ENCODE measurements at places on chromosomes 5 and 9.

- DNase-seq: no peak
Measured at GRCh38 chr5:20087299-20087698, 99.3 kb upstream of the CDH18 start.

GRCh38 chr9:129608561-129609481 is 12.1 kb downstream of the C9orf50 start:
- DNase-seq: no peak

DNA sequence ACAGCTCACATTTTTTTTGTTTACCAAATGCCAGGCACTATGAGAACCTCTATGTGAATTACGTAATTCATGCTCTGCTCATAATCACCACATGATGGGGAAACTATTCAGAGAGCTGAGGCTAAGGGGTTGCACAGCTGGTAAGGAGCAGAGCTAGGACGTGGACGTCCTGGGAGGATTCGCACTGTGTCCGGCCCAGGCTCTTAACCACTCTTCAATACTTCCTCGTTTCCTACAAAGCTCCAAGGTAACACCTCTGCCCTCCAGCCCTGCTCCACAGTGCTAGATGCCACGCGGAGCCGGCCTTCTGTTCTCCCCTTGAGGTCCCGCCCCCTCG is 8.7 kb downstream of the PHF19 start:
- peak; percentile 27 for DNase-seq

DNA sequence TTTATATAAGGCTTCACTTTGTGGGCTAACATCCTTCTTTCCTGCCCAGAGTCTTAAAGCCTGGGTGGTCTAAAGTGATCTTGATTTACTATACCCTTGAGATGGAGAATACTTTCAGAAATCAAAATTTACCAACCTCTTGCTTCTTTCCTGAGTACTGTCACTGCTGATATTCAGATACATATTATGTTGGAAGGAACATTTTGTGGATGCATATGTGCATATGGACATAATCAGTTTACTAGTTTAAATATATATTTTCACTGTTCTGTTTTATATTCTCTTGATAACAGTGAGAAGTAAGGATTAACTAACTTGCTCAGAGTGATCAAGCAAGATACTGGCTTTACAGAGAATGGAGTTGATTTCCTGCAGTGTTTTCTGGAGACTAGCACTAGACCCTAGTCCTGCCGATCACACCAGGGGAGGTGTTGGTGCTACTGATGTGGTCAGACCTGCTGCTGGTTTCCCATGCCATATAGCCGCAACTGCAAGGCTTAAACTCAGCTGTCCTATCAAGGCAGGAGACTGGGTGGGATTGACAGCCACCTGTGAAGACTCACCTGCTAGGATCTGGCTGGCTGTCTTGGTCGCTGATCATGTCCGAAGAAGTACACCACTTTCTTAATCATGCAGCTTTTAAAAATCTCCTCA is 57.6 kb downstream of the SLF1 start:
- no peak for DNase-seq

GRCh38 chr9:10661376-10661775 is 48.6 kb upstream of the PTPRD start:
- DNase-seq: peak; percentile 61

DNA sequence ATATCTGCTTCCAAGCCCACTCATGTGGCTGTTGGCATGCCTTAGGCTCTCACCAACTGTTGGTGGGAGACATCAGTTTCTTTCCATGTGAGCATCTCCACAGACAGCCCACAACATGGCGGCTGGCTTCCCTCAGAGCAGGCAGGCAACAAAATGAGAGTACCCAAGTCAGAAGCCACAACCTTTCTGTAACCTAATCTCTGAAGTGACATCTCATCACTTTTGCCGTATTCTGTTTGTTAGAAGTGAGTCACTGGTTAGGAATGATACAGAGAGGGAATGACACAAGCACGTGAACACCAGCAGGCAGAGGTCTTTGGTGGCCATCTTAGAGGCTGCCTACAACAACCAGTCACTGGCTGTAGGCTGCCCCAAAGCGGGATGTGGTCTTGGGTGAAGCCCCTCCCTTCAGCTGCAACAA is 88.6 kb upstream of the RASGRF2 start:
- no peak for DNase-seq

GRCh38 chr5:128084228-128085167 is 932 bp downstream of the SLC12A2 start:
- peak; percentile 38 for DNase-seq

DNA sequence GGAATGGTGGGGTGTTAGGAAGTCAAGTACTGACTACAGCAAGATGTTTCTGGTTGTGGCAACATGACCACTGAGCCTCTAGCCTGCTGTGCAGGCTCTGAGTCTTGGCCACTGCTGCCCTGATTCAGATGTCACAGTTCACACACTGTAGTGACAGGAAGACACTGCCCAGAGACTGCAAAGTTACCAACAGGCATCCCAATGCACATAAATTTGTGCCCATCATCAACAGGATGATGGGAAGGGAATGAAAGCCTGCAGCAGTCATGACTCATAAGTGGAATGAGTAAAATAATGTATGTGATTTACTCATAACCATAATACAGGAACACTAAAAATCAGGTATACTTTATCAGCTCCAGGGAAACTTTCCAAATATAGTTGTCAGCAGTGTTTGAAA is 251.6 kb upstream of the HAPLN1 start:
- no peak for DNase-seq

GRCh38 chr5:141369994-141370848 is at the start of gene PCDHGB3:
PCDHGB3 (plus strand) TSS chr5:141370242; CDS start chr5:141370395, 153 bp downstream.
- DNase-seq: no peak

DNA sequence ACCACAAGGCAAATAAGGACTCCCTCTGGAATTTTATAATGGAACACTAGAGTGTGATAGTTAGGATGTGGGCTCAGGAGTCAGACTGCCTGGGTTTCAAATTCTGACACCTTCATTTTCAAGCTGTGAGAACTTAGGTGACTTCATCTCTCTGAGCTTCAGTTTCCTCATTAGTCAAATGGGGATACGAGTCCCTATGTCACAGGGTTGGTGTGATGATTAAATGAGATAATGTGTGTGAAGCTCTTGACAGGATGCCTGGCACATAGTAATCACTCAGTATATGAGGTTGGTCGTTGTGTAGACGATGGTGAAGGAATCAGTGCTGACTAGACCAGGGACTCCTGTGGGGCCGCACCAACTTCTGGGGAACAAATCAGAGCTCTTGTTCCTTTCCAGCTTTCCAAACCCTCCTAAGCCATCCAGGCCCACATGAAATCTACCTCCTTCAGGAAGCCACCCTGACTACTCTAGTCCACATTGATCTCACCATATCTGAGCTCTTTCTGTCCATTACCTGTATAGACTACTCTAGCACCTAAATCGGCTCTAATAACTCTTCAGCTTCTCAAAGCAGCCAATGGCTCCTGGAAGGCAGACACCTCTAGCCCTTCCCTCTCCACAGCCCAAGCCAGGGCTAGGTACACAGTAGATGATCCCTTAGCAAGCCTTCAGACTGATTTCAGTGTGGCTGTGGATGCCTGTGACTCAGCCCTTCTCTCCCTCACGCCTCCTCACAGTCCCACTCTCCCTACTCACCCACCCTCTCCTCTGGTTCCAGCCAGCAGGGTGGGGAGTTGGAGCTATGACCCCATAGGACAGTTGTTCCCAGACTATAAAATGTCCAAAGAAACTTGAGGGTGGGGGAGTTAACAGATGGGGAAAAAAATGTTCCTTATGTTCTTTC is 2.5 kb upstream of the TCF7 start:
- DNase-seq: no peak

GRCh38 chr5:1732238-1732941 is 67.2 kb downstream of the MRPL36 start:
- DNase-seq: no peak

DNA sequence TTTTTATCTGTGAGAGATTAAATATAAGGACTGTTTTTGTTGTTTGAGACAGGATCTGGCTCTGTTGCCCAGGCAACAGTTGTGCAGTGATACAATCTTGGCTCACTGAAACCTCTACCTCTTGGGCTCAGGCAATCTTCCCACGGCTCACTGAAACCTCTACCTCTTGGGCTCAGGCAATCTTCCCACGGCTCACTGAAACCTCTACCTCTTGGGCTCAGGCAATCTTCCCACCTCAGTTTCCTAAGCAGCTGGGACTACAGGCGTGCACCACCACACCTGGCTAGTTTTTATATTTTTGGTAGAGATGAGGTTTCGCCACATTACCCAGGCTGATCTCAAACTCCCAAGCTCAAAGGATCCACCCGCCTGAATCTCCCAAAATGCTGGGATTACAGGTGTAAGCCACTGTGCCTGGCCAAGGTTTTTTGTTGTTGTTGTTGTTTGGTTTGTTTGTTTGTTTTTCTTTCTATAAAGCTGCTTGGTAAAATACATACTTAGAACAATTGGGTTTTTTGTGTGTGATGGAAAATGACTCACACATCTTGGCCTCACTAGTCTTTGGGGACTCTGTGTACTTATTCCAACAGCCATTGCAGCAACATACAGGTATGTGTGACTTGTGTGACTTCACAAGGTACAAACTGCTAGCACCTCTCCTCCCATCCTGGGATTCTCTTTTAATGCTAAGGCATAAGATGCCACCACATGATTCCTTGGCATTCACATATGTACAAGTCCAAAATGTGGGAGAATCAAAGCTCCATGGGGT is 36.5 kb upstream of the RASA1 start:
- DNase-seq: no peak

DNA sequence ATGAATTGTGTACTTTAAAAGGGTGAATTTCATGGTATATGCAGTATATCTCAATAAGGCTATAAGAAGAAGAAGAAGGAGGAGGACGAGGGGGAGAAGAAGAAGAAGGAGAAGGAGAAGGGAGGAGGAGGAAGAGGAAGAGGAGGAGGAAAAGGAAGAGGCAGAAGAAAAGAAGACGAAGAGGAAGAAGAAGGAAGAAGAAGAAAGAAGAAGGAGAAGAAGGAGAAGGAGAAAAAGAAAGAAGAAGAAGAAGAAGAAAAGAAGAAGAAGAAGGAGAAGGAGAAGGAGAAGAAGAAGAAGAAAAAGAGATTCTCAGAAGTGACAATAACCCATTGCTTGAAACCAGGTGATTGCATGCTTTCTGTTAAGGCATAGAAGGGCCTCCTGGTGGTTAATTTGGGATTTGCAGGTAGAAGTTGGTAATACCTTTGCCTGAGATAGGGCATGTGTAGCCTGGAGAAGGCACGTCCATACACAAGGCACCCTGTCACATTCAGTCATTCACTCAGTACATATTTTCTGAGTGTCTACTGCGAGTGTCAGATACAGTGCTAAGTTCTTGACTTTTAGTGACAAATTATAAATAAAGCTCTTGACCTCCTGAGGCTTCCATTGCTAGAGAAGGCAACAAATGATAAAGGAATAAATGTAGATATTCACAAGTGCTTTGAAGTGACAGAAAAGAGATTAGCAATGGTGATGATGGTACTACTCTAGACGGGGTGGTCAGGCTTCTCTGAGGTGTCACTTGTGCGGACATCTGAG is 231.3 kb downstream of the NPR3 start:
- no peak for DNase-seq

- peak; percentile 55 for DNase-seq
Measured at GRCh38 chr5:177317959-177318377, 6.3 kb upstream of the MXD3 start.

DNA sequence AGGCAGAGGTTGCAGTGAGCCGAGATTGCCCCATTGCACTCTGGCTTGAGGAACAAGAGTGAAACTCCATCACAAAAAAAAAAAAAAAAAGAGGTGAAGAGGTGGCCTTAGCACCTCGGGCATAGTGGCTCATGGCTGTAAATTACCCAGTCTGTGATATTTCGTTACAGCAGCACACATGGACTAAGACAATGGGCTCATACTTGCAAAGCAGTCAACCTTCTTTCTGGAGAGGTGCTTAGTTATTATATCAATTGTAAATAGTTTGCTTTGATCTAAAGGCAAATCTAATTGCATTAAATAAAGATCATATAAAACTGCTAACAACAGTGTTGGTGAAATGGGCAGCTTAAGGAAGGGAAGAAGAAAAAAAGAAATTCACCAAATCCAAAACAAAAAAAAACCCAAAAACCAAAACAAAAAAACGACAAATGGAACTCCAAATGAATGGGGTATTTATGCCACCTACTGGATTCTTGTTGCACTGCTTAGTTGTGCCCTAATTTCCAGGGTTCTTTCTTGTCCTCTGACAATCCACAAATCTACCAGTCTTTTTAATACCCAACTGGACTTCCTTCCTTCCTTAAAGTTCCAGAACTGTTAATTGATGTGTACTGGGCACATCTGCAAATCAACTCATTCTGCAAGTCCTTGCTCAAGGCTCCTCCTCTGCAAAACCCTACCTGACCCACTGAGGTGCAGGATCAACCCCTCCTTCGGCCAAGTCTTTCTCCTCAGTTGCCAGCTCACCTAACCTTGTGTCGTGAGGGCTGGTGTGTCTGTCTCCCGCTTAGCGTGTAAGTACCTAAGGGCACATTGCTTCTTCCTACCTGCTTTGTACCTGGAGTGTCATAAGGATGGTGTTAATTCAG is 35.0 kb upstream of the DMRT1 start:
- DNase-seq: peak; percentile 56

DNA sequence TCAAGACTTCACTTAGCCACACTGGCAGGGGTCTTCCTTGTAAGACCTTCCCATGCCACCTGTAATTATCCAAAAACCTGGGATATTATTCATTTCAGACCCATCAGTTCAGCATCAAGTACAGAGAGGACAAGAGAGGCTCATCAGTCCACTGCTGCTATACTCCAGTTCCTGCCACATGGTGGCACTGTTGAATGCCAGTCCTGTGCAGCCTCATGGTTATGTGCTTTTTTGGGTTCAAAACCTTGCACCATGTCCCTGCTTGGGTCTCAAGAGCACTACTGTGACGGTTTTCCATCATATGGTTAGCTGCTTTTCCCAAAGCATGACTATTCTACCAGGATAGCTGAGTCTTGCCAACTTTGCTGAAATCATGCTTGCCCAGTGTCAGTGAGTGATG is 8.5 kb downstream of the PTGS1 start:
- no peak for DNase-seq

DNA sequence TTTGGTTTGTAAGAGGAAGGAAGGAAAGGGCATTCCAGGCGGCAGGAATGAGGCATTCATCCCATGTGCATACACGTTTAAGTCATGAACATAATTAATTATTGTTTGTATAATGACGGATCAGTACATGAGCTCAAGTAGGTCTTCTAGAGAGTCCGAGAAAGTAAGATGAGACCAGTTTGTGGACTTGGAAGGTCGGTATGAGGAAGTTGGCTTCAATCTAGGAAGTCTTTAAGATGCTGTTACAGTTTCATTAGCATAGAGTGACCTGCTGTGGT is 2.1 kb downstream of the GTF3C4 start:
- DNase-seq: no peak

- peak; percentile 30 for DNase-seq
Measured at GRCh38 chr5:43367909-43368669, 44.1 kb downstream of the CCL28 start.

DNA sequence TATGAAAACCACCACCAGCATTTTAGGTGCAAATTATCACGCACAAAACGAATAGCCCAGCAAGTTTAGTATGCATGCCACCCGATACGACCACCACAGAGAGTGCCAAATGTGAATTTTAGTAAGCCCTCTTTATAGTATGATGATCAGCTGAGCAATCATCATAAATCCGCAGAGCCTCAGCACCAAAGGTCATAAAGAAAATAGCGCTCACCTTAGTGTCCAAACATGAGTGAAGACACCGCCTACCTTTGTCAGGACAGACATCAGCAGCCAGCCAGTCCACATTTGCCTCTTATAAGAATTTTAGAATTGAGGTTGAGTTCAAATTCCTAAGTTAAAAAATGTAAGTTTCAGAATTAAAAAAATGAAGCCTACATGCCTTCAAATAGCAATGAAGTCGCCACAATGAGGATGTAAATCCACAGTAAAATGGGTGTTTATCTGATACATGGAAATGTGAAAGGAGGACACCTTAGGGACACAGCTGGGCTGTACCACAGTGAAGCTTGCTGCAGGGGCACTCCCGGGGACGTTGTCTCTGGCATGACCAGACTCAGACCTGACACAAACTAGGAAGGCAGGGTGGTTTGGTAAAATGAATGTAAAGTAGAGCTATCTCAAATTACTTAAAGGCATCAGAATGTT is 149.0 kb downstream of the AUH start:
- DNase-seq: no peak

Data from COLO829 (cell line).